Right forelimb (tissue), 1 donor: ENCODE measurements at places on chromosomes 16 and 17.

- DNase-seq = peak; percentile 88
These were observed 611.3 kb upstream of the SALL1 start for GRCh38 chr16:51762081-51762996.

DNA sequence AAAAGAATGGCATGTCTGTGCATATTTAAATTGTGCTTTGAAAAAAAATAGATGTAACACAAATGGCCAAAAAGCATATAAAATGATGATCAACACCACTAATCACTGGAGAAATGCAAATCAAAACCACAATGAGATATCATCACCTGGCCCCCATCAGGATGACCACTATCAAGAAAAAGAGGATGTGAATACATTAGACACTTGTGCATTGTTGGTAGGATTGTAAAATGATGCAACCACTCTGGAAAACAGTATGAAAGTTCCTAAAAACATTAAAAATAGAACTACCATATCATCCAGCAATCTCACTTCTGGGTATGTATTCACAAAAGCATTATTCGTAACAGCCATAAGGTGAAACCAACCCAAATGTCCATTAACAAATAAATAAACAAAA, 91.5 kb downstream of the SPAG9 start:
- no peak for DNase-seq

GRCh38 chr16:21023509-21024202, 123.1 kb downstream of the LYRM1 start:
- no peak for DNase-seq

DNA sequence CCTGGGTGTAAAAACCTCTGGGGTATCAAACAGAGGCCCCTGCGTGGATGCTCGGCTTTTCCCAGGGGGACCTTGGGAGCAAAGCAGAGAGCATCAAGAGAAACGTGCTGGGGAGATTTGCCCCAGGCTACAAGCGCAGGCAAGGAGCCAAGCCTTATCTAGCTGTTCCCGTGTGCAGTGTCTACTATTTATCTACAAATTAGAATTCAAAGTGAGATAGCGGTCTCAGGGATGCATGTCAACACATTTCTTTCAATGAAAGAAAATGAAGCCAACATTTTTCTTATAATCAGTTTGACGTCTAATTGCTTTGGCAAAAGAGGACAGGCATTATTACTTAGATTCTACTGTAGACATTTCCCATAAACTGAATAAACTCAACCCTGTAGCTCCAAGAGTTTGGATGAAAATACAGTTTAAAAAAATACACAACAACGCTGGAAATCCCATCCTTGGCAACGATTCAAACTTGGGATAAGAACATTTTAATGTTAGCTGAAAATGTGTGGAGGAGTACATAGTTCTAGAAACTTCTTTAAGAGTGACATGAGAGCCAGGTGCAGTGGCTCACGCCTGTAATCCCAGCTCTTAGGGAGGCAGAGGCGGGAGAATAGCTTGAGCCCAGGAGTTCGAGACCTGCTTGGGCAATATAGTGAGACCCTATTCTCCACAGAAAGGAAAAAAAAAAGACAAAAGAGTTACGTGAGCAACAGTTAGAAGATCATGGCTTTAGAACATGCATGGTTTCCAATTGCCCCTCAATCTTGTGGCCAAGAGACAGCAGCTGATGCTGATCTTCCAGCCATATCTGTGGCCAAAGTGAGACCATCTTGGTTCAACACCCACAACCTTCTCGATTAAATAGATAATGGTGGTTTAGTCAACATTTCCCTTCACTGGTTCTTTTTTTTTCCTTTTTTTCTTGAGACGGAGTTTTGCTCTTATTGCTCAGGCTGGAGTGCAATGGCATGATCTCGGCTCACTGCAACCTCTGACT, 7.2 kb downstream of the SPNS3 start:
- no peak for DNase-seq

- no peak for DNase-seq
These were observed 204.3 kb downstream of the RAB11FIP4 start for GRCh38 chr17:31595666-31596381.

GRCh38 chr17:17831208-17832031, 5.4 kb downstream of the SREBF1 start:
- DNase-seq = no peak

DNA sequence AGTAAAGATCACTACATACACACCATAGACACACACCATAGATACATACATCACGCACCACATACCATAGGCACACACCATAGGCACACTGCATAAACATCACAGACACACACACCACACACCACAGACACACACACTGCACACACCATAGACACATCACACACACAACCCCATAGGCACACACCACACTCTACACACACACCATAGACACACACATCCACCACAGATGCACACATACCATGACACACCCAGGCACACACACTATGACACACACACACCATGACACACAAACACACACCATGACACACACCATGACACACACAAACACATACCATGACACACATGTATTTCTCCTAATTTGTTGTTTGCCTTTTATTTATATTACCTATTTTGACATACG, 14.1 kb downstream of the TBC1D16 start:
- no peak for DNase-seq

DNA sequence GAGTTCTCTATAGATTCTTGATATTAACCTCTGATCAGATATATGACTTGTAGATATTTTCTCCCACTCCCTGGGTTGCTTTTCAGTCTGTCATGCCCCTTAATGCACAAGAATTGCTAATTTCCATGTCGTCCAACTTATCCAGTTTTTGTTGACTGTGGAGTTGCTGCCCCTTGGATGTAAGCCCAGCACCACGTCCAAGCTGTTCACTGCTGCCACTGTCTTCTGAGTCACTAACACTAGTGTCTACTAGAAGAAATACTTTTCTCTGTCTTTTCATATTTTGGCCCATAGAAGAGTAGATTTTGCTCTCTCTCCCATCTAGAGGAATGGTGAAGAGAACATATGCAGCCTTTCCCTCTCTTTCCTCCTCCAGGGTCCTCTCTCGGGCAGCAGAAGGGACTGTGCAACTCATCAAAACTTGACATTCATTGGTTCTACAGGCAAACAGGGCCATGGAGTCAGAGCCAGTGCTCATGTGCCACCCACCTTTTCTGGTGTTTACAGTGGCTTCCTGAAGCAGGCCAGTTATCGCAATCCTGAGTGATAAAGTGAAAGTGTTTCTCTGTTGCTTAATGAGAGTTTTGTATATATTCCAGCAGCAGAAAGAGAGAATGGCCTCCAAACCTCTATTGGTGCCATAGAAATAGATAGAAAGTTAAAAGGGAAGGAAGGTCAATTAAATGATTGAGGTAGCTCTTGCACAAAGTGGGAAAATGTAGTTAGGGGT, 22.6 kb upstream of the PMP22 start:
- DNase-seq = no peak

DNA sequence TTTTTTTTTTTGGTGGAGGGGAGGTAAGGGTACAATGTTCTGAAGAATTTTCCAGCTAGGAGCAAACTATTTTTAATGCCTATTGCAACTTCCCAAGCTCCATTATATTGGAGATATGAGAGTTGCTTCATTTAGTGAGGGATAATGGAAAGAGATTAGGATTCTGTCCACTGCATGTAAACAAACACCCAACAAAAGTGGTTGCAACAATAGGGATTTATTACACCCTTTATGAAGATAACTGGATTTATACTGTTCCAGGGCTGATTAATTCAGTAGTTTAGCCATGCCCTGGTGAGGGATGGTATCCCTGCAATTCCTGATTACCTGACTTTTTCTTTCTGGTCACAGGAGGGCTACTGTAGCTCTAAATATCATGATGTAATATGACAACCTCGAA, 40.5 kb downstream of the MAP2K6 start:
- no peak for DNase-seq

DNA sequence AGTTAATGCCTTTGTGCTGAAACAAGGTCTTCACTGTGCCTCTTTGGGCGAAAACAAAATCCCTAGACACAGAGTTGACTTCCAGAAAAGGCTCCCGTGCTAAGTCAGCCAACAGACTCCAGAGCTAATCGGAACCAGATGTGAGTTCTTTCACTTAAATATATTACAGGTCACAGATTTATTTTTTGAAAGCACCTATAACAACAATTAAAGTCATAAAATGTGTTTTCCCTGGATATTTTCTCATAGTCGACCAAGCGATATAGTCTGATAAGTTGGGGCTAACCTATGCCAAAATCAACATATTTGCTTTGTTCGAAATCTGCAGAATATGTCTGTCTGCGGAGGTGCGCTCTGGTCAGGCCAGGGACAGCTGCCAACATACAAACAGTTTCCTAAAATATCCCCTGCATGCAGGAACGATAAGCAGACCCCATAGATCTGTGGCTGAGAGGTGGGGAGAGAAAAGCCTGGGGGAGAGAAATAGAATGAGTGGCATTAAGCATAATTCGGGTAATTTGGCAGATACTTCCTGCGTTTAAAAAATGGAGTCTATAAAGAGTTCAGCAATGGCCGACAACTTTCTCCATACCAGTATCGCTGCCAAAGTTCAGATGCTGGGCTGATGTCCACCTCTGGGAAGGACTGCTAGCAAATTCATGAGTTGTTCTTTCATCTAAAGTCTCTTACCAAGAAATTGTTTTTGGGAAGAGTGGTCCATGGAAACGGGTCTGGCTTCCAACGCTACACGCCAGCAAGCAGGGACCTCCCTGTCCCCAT, 50.8 kb upstream of the MYH10 start:
- DNase-seq = peak; percentile 85

- DNase-seq = no peak
These were observed 47.7 kb upstream of the LCMT1 start for GRCh38 chr16:25063865-25064264.

DNA sequence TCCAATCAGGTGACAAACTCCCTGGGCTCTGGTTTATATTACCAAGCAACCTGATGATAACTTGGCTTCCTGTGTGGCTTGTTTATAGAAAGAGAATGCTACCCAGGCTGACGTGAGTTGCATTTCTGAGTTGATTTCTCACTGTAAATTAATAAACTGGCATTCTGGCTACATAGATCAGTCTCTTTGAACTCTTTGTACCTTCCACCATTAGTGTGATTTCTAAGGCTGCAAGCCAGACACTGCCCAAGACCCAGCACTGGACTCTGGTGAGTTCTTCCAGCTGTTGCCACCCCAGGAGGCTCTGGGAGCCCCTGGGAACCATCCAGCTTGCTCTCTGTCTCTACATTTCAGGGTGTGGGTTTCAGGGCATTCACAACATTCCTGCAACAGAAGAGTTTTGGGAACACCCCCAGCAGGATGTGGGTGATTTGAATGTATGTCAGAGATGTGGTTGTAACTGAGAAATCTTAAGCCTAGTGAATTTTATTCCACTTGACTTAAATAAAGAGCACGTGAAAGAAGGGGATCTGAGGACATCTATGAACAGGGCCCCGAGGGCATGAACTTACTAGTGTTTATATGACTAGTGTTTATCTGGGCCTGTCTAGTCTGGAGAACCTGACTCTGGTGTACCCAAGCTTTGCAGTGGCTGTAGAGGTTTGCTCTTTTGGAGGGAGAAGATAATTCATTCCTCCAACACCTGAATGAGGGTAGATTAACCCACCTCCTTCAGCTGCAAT, 30.3 kb upstream of the LRRC37A start:
- no peak for DNase-seq
